ENCODE measurements at places on chromosomes 1 and 21.

GRCh38 chr21:32206631-32207405 lies 72.0 kb downstream of the MIS18A start:
- peak; percentile 49 for DNase-seq

DNA sequence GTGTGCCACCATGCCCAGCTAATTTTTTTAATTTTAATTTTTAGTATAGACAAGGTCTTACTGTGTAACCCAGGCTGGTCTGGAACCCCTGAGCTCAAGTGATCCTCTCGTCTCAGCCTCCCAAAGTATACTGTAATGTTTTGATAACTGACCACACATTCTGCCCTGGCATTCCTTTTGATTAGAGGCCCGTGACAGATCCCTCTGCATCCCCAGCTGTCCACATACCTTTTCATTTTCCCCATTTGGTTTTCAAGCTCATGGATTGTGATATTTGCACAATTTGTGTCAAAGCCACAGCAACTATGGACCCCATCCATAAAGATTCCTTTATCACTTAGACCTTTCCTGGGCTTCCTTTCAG lies 116.8 kb upstream of the ATP1A1 start:
- peak; percentile 44 for DNase-seq

GRCh38 chr1:197725976-197726375 lies 49.3 kb downstream of the DENND1B start:
- no peak for DNase-seq

GRCh38 chr1:10353282-10353681 lies 45.6 kb upstream of the PGD start:
- no peak for DNase-seq

DNA sequence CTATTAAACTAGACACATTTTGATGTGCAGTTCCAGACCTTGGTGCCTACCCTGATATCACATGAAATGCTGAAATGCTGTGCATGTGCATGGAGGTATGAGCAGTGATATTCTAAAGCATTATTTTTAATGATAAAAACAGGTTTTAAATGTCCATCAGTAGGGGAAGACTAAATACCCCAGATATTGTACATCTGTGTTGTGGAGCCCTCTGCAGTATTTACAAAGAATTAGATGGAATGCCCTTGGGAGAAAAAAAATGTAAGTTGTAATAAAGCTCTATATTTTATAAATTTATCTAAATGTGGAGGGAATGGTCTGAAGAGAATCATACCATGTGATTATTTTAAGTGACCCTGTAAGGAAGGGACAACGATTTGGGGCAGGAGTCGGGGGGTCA lies 39.1 kb upstream of the IGSF5 start:
- DNase-seq = no peak

DNA sequence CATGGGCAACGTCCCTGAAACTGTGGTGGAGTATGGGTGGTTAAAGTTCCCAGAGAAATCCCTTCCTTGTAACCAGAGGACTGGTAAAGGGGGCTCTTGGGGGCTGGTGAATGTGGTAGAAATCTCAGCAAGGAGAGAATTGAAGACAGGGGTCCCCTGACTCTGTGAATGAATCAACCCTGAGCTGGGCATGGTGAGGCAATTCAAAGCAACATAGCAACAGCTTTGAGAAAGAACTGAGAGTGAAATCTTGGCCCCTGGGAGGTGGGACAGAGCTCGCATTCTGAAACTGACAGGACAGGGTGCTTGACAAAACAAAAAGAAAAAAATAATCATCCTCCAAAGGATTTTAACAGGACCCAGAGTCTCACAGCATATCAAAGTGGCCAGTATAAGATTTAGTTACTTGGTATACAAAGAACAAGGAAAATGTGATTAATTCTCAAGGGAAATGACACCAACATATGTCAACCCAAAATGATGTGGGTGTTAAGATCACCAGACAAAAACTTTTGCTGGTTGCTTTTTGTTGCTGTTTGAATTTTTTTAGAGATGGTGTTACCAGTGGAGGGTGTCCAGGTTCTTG lies 11.7 kb upstream of the SUMO3 start:
- no peak for DNase-seq

DNA sequence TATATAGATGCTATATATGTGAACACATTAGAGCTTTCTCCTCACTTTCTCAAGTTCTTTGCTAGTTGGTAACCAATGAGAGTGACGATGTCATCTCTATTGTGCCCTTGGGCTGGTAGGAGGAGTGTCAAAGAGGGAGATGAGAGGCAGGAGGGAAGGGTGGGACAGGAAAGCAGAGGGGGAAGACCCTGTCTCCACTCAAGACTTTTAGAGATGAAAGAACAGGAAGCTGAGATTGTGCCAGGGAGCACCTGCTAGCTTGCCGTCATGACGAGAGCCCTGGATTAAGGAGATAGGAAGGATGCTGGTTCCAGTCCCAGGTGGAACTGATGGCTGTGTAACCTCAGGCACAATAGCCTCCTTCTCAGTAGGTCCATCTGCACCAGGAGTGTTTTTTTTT lies 16.7 kb downstream of the CNR2 start:
- no peak for DNase-seq

DNA sequence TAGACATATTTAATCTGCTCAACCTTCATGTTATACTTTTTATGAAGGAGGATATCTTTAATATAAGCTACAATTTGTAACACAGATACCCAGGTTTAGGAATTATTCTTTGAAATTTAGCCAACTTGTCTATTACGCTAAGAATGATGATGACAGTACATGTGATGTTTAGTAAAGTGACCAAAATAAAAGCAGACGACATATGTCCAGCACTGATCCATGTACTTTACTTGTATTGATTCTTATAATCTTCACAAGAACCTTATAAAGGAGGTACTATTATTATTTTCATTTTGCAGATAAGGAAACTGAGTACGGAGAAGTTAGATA lies 37.2 kb upstream of the ATG4C start:
- DNase-seq = no peak

DNA sequence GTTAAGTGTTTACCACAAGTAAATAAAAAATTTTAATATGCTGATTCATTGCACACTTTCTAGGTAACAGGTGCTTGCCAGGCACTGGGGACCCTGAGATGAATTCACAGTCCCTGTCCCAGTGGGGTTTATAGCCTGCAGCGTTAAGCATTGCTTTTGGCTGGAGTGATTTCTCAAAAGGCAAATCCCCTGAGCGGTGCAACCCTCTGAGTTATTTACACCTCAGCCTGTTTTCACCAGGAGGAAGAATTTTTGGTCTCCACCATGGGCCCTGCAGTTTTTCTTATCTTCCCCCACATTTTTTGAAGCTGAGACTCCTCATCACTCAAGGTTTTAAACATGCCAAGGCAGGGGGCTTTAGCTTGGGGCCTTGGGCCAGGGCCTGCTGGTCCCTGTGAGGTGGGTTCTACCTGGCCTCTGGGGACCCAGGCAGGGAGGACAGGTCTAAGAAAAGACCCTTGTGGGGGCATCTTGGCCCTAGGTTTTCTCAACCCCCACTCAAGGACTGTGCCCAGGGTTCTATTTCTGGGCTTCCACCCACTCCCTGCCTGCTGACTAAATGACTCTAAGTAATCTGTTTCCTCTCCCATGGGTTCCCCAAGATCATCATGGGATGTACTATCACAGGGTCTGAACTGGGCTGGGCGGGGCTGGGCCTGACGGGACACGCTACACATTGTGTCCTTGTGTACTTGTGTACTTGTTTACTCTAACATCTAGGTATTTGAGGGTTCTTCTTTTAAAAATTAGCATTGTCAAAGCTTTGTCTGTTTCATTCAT lies 10.2 kb upstream of the CHIT1 start:
- DNase-seq = no peak

DNA sequence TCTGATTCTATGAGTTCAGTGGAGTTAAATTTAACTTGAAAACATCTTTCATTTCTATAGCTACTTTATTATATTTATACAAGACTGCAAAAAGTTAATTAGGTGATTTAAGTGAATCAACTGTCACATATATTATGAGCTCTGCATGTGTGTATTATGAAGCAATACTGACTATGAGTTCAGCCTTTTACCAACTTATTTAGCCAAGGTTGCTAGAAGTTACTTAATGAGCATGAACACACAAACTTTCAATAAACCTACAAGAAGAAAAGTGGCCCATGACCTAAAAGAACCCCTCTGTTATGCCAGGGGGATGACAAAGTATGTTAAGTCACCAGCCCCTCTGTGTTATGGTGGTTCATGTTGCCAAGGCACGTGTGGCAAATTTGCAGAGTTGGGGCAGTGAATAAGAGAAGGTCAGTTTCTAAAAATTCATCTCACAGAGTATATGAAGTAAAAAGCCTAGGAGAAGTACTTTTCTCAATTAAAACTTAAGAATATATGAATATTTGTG lies 86.7 kb upstream of the LYPLAL1 start:
- no peak for DNase-seq

DNA sequence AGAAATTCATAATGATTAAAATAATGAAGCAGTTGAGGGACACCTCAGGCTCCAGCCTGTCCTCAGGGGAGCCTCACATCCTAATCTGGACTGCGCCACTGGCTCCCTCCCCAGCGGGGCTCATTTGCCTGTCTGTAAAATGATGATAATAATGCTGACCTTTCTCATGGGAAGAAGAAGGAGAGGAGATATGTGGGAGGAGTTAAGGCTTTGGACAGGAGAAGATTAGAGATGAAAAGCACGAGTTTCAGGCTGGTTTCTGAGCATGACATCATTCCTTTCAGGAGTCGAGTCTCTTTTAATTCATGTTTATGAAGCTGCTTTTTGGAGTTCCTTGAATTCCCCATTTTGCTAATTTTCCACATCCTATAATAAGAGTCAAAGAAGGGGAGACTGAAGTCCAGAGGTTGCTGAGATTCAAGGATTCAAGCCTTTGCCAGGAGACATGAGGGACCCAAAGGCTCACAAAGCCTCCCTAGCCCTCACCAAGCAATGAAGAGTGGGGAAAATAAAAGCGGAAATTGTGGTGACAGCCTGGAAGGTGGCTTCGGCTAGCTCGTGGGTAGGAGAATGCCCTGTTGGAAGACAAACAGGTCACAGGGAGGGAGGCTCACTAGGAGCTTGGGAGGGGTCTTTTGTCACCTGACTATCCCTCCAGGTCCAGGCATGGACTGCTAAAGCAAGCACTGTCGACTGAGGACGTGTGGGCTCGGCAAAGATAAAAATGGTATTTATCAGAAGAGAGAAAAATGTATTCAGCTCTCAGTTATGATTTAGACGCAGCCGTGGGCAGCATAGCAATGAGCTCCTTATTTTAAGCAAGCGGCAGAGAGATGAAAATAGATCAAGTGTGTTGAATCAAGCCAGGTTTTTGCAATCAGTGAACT lies 27.5 kb upstream of the STMN1 start:
- no peak for DNase-seq
